ENCODE measurements at places on chromosomes 4 and X. TPM values are rescaled to one million over a fixed set of nuclear protein-coding genes. Genes with fewer than 3 reads are reported as not detected.

MAGEA12 gene
- not detected for total RNA-seq

LRCH2 gene
- total RNA-seq, result 5.2 TPM

RTL9 gene
- not detected for total RNA-seq

CLDN34 gene
- total RNA-seq, result not detected

GRCh38 chrX:138872537-138872936, 161.0 kb upstream of the FGF13 start:
- H3K4me3 ChIP-seq, result no peak overlapping the region
- H3K27ac ChIP-seq, result no peak overlapping the region
- no peak for DNase-seq
- no peaks in the 10 kb centered on the region for H3K36me3 ChIP-seq

IL21 gene
- not detected for total RNA-seq

AMBN gene
- not detected for total RNA-seq

FOXO4 gene
- total RNA-seq, result 8.0 TPM

FRYL gene
- 40.6 TPM for total RNA-seq

DNA sequence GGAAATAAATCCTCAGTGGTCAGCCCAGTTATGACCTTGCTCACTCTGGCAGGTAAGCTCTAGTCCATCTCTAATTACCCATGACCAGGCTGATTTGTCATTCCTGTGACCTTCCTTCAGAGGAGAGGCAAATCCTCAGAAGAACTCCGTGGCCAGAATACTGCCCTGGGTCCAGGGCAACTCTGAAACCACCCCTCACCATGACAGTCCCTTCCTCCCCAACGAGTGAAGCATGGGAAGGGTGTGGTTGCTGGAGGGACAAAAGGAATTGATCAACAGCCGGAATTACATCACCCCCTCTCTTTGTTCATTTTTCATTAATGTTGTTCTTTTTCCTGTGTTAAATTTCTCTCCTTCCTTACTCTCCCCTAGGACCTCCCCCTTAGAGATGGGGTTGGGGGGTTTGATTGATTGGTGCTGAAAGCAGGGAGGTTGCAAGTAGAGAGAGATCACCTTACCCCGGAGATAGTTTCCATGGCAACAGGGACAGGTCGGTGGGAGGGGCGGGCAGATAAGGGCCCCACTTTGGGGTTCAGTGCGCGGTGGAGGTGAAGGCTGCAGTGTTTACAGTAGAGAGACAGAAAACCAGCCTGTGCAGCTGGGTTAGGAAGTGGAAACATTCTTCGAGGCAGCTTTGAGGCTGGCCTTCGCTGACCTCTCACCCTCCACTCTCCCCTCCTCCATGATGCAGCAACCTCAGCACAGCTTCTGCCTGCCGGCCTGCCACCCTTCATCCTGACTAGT, 647.4 kb downstream of the BCOR start:
- no peaks in the 10 kb centered on the region for H3K4me1 ChIP-seq
- H3K27ac ChIP-seq, result no peak overlapping the region
- DNase-seq, result no peak
- H3K4me3 ChIP-seq, result no peak overlapping the region
- H3K27me3 ChIP-seq, result no peaks in the 10 kb centered on the region

GRCh38 chr4:169270810-169271691, at the start of gene SH3RF1:
Gene SH3RF1, minus strand, starts transcription at chr4:169270956. Its CDS starts 1,744 bp downstream, at chr4:169269212.
- H3K27ac ChIP-seq, result peak within 1 kb of the TSS; percentile 95
- no peaks in the 10 kb centered on the region for H3K36me3 ChIP-seq
- peak; percentile 63 for DNase-seq

DNA sequence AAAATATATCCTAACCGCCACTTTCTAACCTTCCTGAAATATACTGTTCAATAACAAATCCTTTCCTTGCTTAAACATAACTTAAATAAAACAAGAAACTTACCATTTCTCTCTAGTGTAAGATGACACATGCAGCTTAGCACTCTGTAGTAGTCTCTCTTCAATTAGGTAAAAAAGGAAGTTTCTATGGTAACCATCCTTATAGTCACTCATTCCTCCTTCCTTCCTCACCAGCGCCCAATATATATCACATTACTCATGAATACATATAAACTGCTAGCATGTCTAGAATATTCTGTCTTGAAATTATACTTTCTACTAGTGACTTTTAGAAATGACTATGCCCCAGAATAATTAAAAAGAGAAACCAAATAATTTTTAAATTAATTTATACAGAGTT, 112.2 kb downstream of the SNCA start:
- H3K27me3 ChIP-seq, result no peaks in the 10 kb centered on the region
- no peak overlapping the region for H3K4me3 ChIP-seq
- H3K4me1 ChIP-seq, result no peaks in the 10 kb centered on the region

GRCh38 chr4:146222313-146222712, 8.0 kb downstream of the REELD1 start:
- H3K4me1 ChIP-seq, result no peaks in the 10 kb centered on the region
- H3K27me3 ChIP-seq, result no peaks in the 10 kb centered on the region
- H3K4me3 ChIP-seq, result no peak overlapping the region
- no peak for DNase-seq

- no peaks in the 10 kb centered on the region for H3K27me3 ChIP-seq
- no peak overlapping the region for H3K4me3 ChIP-seq
- no peaks in the 10 kb centered on the region for H3K36me3 ChIP-seq
- H3K27ac ChIP-seq, result no peak overlapping the region
- DNase-seq, result no peak
Observed at GRCh38 chrX:54049801-54050200, 5.5 kb upstream of the PHF8 start.

TRIML2 gene
- not detected for total RNA-seq

DNA sequence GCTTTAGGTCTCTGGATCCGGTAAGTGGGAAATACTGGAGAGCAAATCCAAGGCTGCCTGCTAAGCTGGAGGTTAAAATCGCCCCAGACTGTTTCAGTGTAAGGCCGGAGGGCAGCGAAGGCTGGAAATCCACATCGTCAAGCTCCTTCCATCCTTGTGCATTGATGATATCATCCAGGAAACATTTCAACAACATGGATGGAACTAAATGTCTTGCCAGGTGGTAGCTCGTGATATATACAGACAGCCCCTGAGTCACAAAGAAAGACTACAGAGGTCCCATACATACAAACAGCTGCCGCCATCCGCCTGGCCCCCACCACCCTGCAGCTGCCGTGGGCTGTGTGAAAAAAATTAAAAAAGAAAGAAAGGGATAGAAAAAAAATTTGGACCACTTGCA, 148.9 kb upstream of the RBPJ start:
- no peaks in the 10 kb centered on the region for H3K36me3 ChIP-seq
- H3K4me1 ChIP-seq, result no peaks in the 10 kb centered on the region
- no peak for DNase-seq
- no peak overlapping the region for H3K4me3 ChIP-seq
- no peaks in the 10 kb centered on the region for H3K27me3 ChIP-seq

TEX13C gene
- not detected for total RNA-seq

- H3K36me3 ChIP-seq, result peaks cover 72% of the 10 kb centered on the region
- H3K4me1 ChIP-seq, result no peaks in the 10 kb centered on the region
- H3K4me3 ChIP-seq, result no peak overlapping the region
- DNase-seq, result no peak
- no peaks in the 10 kb centered on the region for H3K27me3 ChIP-seq
Observed at GRCh38 chr4:962231-963208, 10.8 kb downstream of the DGKQ start.

GRCh38 chr4:170083541-170083940, 6.2 kb downstream of the AADAT start:
- DNase-seq, result no peak
- H3K27me3 ChIP-seq, result no peaks in the 10 kb centered on the region
- peaks cover under 1% of the 10 kb centered on the region for H3K4me1 ChIP-seq
- H3K36me3 ChIP-seq, result peaks cover 37% of the 10 kb centered on the region

DNA sequence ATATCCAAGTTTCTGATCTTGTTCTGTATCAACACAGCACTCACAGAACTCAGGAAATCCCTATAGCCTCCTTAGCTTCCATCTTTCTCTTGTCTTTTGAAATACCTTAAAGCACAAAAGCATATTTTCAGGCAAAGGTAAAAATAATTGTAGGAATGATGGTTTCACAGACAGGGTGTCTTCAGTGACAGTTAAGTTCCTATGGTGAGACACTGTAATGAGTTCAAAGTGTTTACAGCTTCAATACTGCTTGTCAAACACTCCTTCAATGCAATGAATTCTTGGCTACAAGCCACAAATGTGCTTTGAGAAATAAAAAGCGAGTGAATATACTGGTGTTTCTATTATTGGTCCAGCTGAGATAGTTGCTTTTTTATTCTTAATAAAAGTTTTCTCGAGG, 466.0 kb downstream of the DMD start:
- H3K36me3 ChIP-seq, result no peaks in the 10 kb centered on the region
- no peaks in the 10 kb centered on the region for H3K4me1 ChIP-seq
- H3K27me3 ChIP-seq, result no peaks in the 10 kb centered on the region
- H3K27ac ChIP-seq, result peak overlapping the region; percentile 48

GEMIN8 gene
- total RNA-seq, result 1.5 TPM

- no peaks in the 10 kb centered on the region for H3K27me3 ChIP-seq
- no peak overlapping the region for H3K4me3 ChIP-seq
Observed at GRCh38 chr4:166312166-166312565, 439.1 kb downstream of the TLL1 start.

All from ascending aorta (tissue), 2 donors.